ENCODE measurements at places on chromosomes 6 and 20.

GRCh38 chr6:106250953-106251352, 74.6 kb downstream of the ATG5 start:
- no peak overlapping the region for H3K4me3 ChIP-seq
- H3K27me3 ChIP-seq: no peaks in the 10 kb centered on the region
- peaks cover 3% of the 10 kb centered on the region for H3K36me3 ChIP-seq
- DNase-seq: no peak
- H3K4me1 ChIP-seq: no peaks in the 10 kb centered on the region
- no peak overlapping the region for H3K27ac ChIP-seq

DNA sequence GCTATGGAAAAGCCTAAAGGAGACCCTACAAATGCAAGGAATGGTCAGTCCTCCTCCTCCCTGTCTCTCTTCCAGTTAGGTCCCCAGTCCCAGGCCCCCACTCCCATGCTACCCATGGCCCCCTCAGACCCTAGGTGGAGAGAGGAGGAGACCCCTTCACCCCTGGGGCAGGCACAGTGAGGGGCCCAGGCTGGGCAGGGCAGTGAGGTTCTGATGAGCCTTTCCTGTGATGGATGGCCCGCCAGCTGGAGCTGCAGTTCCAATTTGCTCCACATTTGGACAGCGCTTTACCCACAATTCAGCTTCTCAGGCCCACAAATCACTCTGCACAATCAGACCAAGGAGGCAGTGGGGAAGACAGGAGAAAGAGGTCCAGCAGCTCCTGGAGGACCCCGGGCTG, 37.3 kb upstream of the MLN start:
- peaks cover 6% of the 10 kb centered on the region for H3K4me1 ChIP-seq
- DNase-seq: no peak
- no peak overlapping the region for H3K27ac ChIP-seq
- no peaks in the 10 kb centered on the region for H3K36me3 ChIP-seq

DNA sequence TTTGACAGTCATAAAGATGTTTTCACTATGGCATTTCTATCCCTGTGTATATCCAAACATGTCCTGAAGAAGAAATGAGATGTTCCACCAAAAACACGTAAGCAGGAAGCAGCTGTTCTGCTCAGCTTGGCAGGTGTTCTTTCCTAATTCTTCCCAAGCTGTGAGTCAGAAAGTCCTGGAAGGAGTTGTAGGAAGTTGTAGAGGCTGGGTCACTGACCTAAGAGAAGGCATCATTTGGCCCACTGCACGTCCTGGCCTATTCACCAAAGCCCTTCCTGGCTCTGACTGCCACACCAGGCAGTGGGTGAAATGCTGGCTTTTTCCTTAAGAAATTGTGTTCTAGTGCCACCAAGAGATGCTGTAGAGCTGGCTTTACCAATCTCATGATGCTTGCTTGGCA, 40.3 kb downstream of the STX11 start:
- no peak for DNase-seq
- no peak overlapping the region for H3K4me3 ChIP-seq
- H3K27ac ChIP-seq: no peak overlapping the region
- H3K36me3 ChIP-seq: no peaks in the 10 kb centered on the region

- no peaks in the 10 kb centered on the region for H3K27me3 ChIP-seq
- no peak overlapping the region for H3K4me3 ChIP-seq
- H3K36me3 ChIP-seq: no peaks in the 10 kb centered on the region
- no peak overlapping the region for H3K27ac ChIP-seq
- DNase-seq: no peak
Observed at GRCh38 chr6:49564552-49564951, 14.1 kb downstream of the C6orf141 start.

DNA sequence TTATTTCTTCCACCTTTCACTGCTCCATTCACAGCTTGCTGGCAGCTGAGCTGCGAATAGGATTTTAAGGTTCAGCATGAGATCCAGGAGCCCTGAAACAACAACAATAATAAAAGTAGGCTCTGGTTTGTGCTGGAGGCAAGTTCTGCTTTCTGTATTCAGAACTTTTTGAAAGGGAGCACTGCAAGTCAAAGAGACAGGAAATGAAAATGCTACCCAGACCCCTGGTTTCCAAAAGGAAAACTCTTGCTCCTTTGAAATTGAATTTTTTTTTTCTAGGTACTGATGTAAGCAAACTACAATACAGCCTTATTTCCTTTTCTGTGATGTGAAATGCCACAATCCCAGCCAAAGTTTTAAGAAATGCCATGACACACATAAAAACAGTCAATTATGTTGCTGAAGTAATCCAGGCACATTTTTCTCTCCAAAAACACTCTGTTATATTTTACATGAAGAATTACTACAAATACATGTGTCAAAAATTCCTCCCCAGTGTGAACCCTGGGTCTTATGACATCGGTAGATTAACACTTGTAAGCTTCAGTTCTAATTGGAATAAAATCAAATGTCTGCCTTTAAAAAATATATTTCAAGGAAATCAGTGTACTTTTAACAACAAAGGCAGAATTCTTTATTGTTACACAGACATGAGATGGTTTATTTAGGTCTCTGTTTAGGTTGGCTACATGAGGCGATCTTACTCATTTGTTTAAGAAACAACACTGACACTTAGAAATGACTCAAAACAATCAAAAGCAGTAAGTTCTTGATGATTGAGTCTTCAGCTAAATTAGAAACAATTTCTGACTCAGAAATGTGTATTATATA, 656.7 kb downstream of the EPHA7 start:
- H3K27ac ChIP-seq: no peak overlapping the region
- H3K4me1 ChIP-seq: no peaks in the 10 kb centered on the region
- no peak for DNase-seq
- H3K36me3 ChIP-seq: no peaks in the 10 kb centered on the region

DNA sequence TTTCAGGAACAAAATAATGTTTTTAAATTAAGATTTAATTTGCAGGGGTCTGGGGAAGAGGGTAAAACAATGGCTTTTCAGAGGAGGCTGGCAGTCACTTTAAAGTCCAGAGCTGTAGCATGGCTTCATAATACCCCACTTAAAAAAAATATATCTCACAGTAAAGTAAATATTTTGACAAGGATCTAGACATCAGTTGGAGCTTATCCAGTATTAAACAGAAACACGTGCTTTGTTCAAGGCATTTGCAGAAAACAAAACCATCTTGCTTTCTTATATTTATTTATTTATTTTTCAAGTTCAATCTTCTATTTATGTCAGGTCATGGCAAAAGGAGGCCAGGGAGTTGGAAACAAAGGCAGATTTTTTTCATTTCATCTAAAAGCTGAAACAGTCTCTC, 53.3 kb upstream of the PRL start:
- H3K27ac ChIP-seq: no peak overlapping the region
- H3K4me1 ChIP-seq: no peaks in the 10 kb centered on the region
- H3K36me3 ChIP-seq: no peaks in the 10 kb centered on the region
- no peak for DNase-seq

DNA sequence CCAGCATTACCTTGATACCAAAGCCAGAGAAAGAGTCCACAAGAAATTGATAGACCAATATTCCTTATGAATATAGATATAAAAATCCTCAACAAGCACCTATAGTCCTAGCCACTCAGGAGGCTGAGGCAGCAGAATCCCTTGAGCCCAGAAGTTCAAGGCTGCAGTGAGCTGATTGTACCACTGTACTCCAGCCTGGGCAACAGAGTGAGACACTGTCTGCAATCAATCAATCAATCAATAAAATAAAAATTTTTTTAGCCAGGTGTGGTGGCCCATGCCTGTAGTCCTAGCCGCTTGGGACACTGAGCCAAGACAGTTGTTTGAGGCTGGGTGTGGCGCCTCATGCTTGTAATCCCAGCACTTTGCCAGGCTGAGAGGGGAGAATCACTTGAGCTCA, 18.9 kb upstream of the SMIM29 start:
- no peaks in the 10 kb centered on the region for H3K27me3 ChIP-seq
- no peak overlapping the region for H3K4me3 ChIP-seq
- H3K36me3 ChIP-seq: no peaks in the 10 kb centered on the region
- no peak overlapping the region for H3K27ac ChIP-seq

DNA sequence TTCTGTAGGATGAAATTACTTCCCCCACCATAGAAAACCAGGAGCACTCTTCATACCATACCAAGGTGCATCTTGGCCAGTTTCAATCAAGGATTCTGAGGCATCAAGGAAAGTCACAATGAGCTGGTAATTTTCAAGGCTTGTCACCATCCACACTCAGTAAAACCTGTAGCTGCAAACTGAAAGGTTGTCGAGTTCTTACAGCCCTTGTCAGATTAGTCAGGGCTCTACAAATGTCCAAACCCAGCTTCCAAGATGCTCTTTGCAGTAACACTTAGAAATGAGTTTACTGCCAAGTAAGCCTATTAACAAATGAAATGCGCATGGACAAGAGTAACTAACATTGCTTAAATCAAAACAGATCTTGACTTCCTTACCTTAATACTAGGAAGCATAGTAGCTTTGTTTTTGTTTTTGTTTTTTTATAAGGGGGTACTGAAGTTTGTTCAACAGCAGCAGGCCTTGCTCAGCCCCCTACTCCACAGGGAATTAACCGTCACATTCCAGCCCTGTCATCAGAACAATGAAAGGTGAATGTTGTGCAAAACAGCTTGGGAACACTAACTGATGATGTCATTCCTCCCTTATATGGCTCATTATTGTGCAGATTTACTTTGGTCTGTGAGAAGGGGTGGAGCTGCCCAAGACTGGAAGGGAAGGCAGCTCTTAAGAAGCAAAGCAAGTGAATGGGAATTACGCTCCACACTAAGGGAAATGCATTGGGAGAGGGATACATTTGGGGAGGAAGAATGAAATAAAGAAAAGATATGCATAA, 49.9 kb upstream of the TMEM30A start:
- H3K36me3 ChIP-seq: no peaks in the 10 kb centered on the region
- H3K4me1 ChIP-seq: peaks cover 5% of the 10 kb centered on the region
- no peaks in the 10 kb centered on the region for H3K27me3 ChIP-seq
- no peak overlapping the region for H3K4me3 ChIP-seq

Data from iPS DF 6.9 (cell line).